Left ventricle myocardium superior (tissue), 1 donor: ENCODE measurements at places on chromosomes 1 and 21.

DNA sequence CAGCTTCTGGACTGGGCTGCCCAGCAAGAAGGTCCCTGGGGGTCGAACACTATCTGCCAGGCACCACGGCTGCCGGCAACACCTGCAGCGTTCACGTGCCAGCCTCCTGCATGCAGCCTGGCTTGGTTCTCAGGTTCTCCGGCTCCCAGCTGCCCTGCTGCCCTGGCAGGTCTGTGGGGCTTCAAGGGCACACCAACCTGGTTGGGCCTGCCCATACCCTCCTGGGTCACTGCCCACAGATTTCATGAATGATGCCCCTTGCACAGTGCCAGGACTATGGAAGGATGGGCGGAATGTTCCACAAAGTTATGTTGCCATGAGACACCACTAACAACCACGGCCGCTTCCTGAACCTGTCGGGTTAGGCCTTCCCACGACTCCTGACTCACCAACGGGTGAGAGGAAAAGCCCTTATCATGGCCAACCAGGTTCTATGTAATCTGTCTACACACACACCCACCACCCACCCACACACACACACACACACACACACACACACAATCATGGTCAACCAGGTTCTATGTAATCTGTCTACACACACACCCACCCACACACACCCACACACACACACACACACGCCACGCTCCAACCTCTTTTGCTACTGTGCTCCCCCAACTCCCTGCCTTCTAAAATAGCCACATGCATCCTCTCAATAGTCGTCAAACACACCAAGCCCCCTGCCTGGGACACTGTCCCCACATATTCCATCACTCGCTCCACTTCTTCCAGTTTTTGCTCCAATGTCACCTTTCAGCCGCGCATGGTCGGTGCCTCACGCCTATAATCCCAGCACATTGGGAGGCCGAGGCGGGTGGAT lies 32.2 kb downstream of the HSPG2 start:
- DNase-seq: peak; percentile 80

DNA sequence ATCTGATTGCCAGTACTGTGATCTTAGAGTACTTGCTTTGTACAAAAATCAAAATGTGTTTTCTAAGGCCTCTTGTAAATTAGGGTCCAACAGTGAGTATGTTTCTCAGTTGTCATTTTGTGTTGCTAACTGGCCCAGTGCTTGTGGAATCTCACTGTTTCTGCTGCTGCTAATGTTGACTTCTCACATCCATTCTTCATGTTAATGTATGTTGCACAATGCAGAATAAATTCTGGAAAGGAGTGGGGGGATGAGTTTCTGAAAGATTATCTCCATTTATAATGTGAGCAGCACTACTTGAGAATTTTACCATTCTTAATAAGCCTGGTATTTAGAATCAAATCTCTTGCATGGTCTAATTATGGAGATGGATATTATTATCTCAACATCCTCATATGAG lies 57.9 kb downstream of the CACHD1 start:
- no peak for DNase-seq

- DNase-seq: no peak
These were observed 118.9 kb downstream of the PGBD5 start for GRCh38 chr1:230307213-230307612.

DNA sequence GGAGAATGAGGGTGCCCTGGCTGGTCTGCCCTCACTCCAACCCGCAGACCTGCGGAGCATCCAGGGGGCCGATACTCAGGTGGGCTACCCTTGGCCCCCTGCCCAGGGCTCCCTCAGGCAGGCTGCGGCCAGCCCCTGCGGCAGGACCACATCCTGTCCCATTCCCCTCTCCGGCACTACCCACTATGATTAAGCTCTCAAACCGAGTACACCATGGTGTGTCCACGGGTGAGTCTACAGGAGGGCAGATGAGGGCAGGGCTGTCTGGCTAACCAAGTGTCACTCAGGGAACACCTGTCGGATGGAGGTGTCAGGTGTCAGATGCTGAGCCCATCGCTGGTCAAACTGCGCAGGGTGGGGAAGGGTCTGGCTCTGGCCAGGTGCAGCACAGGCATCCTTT lies 47.2 kb downstream of the SLC66A1 start:
- no peak for DNase-seq

- DNase-seq: no peak
These were observed 33.9 kb downstream of the MPZL1 start for GRCh38 chr1:167755654-167756053.

GRCh38 chr1:184823080-184823479 lies 68.4 kb upstream of the EDEM3 start:
- DNase-seq: no peak

DNA sequence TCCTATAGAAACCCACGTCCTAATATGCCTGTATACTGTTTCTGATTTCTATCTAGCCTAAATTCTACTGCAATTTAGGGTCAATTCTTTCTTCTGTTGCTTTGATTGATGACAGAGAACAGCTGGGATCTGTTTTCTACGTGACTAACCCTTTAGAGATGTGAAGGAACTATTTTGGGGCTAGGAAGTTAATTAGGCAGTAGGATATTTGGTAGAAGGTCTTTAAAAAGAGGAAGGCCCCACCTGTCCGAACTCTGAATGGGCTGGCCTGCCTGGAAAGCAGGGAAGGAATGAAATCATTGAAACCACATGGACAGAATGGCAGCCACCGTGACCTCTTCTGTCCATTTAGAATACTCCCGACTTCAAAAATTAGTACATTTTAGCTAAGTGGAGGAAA lies 21.0 kb downstream of the EIF2D start:
- DNase-seq: no peak

- no peak for DNase-seq
These were observed 122.6 kb downstream of the XPR1 start for GRCh38 chr1:180754453-180754852.

GRCh38 chr1:9643351-9644256 lies 7.9 kb upstream of the PIK3CD start:
- no peak for DNase-seq

DNA sequence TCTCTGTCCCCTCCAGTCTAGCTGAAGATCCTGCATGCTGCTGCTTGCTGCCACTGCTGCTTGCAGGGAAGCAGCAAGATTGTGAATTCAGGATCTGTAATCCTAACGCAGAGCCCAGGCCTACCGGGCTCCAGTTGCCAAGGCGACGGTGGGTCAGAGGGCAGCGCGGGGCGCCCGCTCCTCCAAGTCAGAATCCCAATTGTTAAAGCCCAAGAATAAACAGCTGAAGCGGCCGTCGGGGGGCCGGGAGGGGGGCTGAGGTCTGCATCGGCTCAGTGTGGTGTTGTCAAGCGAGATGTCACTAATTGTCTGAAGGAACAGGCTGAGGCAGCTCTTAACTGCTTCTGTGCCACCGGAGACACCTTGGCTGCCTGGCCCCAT lies 36.8 kb downstream of the AHDC1 start:
- no peak for DNase-seq

- DNase-seq: no peak
These were observed 9.9 kb upstream of the MAPKAPK2 start for GRCh38 chr1:206674745-206675175.

GRCh38 chr1:30900486-30900885 lies 8.1 kb downstream of the SDC3 start:
- no peak for DNase-seq

DNA sequence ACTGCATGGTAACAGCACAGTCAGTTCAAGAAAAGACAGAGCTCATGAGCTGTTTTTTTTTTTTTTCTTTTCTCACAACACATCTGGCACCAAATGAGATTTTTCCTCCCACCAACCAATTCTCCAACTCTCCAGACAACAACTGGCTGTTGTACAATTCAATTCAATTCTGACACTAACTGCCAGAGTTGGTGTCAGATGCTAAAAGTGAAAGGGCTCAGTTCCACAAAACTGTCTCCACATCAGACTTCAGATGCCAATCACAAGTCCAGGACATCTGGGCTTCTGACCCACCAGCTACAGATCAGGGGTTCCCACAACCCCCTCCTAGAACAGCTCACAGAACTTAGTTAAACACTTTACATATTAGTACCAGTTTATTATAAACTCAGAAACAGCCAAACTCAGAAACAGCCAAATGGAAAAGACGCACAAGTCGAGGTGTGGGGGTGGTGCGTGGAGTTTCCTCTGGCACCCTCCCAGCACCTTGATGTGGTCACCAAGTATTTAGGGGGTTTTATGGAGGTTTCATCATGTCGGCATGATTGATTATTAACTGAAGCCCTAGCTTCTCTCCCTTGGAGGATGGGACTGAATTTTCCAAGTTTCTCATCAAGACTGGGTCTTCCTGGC lies 39.2 kb upstream of the LRRC8D start:
- no peak for DNase-seq

DNA sequence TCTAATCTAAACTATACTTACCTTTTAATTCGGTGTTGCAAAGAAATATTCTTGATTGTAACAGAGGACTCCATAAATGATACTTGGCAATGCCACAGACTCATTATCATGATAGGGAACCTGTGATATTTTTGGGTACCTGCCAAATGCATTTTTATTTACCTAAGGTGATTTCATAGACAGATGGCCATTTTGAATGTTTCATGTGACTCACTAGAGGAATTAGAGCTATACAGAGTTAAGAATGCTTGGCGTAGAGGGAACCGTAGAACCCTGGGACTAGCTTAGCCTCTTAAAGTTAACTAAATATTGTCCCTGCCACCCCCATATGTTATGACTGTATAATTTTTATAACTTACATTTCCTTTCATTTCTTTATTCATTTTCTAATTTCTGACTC lies 136.1 kb downstream of the DISP1 start:
- DNase-seq: no peak

- no peak for DNase-seq
These were observed 8.0 kb upstream of the HEATR1 start for GRCh38 chr1:236612349-236612748.

- DNase-seq: no peak
These were observed 25.4 kb downstream of the FMN2 start for GRCh38 chr1:240116831-240117769.

DNA sequence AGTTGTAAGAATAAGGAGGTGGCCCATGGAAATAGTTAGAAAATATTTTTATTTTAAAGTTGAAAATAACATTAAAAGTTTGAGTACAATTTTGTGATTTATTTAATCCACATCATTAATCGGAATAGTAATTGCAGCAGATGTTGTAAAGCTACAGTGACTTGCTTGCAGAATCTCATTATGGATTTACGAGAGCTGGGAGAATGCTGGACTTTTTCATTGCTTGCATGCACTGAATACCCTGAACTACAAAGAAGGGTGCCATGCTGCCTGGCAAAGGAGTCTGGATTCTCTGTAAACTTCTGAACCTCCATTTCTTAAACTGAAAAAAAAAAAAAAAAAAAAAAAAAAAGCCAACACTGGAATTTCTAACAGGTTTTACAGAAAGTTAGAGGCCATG lies 26.5 kb downstream of the WDR64 start:
- DNase-seq: no peak

- DNase-seq: peak; percentile 61
These were observed at the start of gene TFAP2E for GRCh38 chr1:35573198-35574124. Gene TFAP2E (plus strand): TSS chr1:35573314. CDS start chr1:35573578, 264 bp downstream.

DNA sequence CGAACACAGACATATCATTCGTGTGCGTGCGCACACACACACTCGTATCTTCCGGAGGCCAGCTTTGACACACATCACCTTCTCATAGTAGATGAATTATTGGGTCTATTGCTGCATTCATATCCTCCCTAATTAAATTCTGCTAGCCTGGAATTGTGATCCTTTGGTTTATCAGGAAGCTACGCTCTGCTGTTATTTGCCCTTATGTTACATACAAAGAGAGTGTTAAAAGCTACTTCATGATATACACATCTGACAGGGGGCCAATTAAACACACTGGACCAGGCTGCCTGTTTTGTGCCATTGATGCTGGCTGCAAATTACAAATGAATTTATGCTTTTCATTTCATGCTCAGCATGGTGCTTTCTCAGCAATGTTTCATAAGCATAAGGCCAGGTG lies 252.0 kb downstream of the RHOU start:
- no peak for DNase-seq

- peak; percentile 59 for DNase-seq
These were observed 83.1 kb downstream of the HHIPL2 start for GRCh38 chr1:222464841-222465210.

- DNase-seq: no peak
These were observed 35.7 kb upstream of the SLC30A1 start for GRCh38 chr1:211614615-211615014.

DNA sequence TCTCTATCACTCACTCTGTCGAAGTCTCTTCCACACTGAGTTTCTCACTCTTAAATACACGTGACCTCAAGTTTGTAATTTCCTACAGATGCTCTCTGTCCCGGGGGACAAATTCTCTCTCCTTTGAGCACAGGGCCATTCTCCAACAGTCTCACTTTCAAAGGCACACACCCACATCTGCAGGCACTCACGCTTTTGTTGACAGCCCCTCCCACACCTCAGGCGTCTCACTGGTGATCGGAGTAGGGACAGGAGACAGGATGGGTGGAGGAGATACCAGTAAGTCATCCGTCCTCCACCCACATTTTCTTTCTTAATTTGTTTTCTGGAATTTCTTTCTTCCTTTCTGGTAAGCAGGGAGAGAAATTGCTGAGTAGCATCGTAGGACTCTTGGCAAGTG lies 40.6 kb upstream of the GREM2 start:
- no peak for DNase-seq

DNA sequence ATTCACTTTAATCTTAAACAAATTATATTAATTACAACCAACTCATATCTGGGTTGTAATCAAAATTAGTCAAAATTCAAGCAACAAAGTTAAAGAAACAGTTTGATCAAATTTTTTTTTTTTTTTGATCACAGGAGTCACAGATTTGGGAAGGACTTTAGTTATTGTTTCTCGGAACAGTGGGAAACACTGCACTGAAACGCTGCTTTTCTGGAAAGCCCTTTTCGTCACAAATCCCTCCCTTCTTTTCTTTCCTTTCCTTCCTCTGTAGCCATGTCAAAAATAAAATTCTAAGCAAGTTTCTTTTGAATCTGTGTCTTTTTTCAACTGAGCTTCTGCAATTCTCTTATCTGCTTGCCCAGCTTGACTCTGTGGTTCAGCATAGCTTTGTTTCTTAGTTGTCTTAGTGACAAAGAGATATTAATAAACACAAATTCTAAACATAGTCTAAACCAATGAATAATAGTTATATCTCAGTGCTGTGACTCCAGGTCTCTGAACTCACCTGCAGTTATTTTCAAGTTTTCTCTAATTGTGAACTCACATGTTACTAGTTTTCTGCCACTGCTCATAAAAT lies 53.8 kb downstream of the PTGS2 start:
- no peak for DNase-seq

DNA sequence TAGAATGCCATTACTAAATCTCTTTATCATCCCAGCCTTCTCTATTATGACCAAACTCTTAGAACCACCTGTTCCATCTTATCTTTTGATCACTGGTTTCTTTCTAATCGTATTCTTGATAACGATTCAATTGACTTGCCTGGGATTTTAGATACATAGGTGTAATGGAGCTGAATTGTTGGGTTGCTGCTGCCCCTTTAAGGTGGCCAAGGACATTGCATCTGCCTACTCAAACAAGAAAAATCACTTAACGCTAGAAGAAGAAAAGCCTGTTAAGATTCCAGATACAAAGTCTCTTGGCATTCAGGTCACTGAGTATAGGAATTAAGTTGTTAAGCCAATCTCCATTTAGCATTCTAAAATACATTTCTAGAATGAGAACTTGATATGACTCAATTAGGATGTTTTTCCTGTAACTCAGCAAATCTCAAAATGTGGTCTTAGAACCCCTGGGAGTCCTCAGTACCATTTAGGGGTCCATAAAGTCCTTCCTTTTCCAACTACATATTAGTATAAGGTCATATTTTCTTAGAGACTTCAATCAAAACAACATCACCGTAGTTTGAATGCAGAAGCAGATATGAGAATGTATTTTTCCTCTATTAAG lies 12.4 kb downstream of the NEXN start:
- DNase-seq: no peak
